ENCODE measurements at places on chromosomes 6 and 20.

GRCh38 chr6:70672549-70672948 is 4.9 kb downstream of the SMAP1 start:
- DNase-seq: no peak

DNA sequence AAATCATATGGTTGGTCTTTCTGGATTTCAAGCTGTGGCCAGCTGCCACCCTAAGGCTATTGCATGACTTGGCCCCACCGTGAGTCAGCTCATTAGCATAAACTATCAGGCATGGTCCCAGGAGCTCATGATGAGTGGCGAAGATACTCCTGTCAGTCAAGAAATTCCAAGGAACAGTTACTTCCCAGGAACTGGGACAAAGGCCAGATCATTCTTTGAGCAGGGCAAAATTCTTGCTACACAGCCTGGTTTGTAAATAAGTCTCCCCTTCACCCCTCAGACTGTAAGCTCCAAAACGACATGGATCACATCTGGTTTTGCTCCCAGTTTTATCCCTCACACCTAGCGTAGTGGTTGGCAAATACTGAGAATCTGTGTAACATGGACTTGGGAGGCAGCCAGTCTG is 33.0 kb upstream of the KIAA1586 start:
- DNase-seq: no peak

DNA sequence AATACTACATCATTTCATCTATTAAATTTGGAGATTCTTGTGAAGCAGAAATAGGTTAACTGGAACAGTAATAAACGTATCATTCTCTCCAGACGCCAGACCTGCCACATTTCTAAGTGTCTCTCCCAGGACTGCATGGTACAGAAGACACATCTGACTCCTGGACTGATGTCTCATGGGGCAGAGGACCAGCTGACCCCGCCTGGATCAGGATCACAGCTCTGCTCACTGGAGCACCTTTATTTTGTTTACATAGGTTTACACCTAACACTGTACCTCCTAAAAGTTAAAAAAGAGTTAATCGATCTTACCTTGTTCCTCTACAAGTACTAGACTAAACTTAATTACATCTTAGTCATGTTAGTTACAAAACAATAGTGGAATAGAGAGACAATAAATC is 11.2 kb downstream of the OVOL2 start:
- DNase-seq: no peak

GRCh38 chr20:36098364-36098763 is 56.2 kb upstream of the EPB41L1 start:
- DNase-seq: no peak

DNA sequence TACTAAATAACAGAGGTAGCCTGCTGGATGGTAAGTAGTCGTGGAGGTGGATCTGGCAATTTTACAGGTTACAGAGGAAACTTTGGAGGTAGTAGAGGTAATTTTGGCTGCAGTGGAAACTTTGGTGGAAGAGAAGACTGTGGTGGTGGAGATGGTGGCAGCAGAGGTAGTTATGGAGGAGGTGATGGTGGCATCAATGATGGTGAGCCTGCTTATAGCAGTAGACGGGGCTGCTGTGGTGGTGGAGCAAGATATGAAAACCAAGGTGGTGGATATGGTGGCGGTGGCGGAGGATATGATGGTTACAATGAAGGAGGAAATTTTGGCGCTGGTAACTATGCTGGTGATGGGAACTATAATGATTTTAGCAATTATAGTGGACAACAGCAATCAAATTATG is 15.3 kb downstream of the RAB5IF start:
- no peak for DNase-seq

DNA sequence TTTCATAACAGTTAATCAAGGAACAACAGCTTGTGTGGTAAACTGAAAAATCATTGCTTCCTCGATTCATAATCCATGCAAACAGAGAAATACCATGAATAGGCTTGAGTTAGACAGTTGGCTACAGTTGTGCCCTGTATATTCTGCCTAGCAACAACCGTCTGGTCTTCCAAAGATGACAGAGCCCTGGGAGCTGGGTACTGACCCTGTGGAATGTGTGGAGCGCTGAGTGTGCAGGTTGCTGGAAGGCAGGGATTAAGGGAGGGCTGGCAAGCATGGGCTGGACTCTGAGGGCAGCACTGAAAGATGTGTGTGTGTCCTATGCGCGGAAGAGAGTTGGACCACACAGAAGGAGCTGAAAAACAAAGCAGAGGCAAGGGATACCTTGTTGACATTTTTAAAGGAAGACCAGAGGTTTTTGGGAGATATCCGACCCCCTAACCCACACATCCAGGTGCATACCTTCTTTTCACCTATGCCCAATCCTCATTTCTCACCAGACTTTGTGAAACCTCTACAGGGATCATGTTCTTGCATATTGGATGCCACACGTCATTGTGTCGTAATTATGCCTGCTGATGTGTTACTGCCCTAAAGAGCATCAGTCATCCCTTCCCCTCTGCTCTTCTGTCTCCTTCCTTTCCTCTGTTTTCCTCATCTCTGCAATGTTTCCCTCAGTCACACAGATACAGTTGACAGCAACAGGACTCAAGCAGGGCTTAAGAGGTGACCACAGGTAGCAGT is 58.2 kb upstream of the VGLL2 start:
- DNase-seq: no peak

DNA sequence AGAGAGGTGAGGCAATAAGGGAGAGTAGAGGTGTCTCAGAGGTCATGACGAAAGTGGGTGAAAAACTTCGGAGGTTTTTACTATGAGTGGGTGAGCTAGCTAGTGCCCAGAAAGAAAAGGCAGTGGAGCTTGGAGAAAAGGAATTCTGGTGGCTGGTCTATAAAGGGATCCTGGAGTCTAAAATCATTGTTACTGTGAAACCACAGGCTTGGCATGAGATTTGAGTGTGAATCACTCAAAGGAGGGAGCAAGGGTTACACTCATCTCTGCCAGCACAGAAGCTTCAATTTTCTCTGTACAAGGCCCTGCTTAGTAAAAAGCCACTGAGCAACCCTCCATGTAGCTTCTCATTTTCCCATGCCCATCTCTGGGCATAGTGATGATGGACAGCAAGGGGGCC is 47.5 kb downstream of the CD83 start:
- DNase-seq: no peak

DNA sequence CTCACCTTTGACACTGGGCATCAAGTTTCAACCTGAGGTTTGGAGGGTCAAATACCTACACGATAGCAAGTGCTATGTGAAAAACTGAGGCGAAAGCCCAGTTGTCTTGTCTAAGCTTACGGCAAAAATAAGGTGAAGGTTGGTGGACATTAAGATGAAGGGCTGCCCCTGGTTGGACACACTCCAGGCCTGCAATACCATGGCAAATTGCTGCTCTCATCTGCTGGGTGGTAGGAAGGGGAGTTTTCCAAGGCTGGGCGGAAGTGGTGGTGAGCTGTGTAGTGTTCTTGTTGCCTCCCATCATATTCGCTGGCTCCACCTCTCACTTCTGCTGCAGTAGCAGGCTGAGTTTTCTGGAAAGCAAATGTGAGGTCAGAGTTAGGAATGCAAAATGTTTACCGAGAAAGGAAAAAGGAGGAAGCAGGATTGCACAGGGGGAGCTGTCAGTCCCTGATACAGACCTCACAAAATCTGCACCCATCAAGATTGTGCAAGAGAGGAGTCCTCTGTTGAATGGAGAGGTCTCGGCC is 33.7 kb downstream of the SCP2D1 start:
- DNase-seq: no peak

DNA sequence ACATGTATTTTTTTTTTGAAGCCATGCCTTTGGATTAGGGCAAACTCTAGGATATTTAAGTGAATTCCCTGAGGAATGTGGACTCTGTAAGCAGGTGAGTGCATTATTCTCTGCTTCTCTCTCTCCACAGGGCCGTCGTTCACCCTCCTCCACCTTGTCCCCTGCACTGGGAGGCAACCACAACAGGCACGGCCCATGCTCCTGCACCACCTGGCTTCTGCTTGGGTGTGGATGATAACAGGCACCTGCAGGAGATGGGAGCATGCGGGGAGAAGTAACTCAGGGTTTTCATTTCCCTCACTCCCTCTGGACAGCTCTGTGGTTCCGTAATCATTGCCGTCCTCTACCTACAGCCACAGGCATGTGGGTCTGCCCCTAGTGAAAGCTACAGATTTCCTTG is 43.4 kb downstream of the HLA-C start:
- DNase-seq: no peak

DNA sequence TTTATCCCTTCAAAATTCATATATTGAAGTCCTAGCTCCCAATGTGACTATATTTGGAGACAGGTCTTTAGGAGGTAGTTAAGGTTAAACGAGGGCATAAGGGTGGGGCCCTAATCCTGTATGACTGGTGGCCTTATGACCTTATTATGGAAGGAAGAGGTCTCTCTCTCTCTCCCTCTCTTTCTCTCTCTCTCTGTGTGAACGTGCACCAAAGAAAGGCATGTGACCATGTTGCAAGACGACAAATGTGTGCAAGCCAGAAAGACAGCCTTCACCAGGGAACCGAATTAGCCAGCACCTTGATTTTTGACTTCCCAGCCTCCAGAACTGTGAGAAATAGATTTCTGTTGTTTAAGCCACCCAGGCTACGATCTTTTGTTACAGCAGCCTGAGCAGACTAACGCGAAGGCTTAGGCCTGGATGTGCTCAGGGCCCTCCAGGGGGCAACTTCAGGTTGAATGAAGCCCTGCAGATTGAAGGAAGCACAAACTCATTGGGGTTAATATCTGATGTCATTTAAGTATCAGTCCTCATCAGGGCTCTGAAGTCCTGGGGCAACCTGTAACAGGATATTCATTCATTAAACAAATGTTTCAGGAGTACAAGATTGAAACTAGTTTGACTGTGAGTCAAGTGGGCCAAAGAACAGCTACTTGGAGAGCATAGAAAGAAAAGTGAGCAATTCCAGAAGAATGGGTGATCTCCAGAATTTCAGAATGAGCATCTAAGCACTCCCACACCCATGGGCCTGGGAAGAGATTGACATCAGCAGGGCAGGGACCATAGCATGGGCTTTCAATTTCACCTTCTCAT is 157.4 kb upstream of the TNFAIP3 start:
- peak; percentile 39 for DNase-seq

DNA sequence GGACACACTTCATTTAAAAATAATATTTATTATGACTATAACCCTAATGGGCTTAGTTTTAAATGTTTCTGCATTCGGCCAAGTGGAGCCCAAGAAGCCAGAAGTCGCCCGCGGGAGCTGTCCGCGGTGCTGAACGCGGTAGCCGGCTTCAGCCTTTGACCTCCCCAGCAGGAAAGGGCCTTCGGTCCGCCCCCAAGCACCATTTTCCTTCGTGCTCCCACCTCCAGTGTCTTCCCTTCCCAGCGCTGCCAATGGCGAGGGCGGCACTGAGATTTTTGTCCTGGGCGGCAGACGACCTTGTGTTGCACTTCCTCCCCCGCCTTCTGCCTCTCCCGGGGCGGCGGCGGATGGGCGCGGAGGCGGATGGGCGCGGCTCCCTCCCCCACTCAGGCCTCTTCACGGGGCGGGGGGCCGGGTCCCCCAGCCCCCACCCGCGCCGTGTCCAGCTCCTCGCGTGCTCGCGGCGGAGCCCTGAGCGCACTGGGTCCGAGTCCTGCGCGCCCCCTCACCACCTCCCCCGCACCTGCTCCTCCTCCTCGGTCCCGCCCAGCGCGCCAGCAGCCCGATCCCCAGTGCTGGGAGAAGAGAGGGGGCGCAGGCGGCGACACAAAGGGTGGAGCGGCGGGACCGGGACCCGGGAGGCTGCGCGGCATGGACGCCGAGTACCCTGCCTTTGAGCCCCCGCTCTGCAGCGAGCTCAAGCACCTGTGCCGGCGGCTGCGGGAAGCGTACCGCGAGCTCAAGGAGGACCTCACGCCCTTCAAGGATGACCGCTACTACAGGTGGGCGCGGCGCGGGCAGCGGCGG is 23.6 kb upstream of the TMEM181 start:
- peak; percentile 61 for DNase-seq

DNA sequence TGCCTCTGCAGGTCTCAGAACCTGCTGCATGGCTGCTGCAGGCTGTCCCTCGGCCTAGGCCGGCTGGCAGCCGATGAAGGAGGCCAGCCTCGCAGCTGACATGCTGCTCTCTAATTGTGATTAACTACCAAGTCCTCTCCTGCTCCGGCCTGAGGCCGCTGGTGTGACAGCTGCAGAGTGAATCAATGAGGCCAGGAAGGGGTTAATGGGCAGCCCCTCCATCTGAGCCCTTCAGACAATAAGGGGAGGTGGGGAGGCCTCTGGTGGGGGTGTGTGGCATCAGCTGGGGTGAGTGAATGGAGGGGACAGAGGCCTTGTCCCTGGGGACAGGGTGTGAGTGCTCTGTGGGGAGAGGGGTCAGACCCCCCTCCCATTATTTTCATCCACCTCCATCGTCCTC is 34.4 kb downstream of the SLC52A3 start:
- DNase-seq: no peak

- no peak for DNase-seq
Observed at GRCh38 chr6:148829415-148830101, 82.7 kb downstream of the UST start.

GRCh38 chr6:3119040-3119723 is 671 bp downstream of the BPHL start:
- no peak for DNase-seq

DNA sequence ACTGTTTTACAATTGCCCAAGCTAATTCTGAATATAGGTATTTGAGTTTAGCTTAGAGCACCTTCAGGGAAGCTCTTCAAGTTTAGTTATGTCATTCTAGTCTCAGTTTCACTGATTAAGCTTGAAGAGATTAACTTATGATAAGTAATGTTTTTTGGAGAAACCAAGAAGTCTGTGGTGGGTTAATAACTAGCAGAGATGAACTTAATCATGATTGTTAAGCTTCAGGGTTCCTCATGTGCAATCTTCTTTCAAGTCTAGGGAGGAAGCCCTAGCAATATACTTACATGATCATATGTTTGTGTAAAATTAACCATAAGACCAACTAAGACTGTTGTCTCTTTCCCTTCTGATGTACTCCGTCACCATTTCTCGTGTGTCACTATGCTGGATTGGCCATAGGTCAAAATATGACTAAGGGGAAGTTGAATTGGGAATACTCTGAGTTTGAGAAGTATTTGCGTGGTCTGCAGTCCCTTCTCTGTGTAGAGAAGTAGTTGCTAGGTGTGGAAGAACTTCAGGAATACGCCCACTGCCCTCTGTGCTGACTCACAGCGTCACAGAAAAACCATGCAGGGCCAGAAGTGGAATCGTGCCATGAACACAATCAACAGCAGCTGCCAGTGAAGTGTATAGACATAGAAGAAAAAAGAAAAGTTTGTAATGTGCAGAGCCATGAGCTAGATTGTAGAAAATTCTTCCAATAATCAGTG is 88.3 kb downstream of the SH3BGRL2 start:
- no peak for DNase-seq

GRCh38 chr6:42017021-42017643 is 33.2 kb upstream of the TAF8 start:
- DNase-seq: no peak

- DNase-seq: no peak
Observed at GRCh38 chr20:48668451-48668946, 159.3 kb downstream of the PREX1 start.

DNA sequence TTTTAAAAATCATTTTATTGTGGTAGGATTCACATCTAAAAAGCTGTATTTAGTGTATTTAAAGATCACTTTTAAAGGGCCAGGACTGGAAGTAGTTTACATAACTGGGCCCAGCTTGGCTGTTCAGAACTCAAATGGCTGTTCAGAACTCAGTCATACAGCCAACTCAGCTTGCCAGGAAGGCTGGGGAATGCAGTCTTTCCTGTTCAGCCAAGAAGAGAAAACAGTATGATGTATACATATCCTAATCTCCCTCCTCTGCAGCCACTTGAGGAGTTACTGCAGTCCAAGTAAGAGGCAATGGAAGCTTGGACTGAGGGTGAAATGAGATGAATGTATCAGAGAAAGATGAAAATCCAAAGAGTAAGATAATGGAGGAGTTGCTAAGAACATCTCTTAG is 24.6 kb downstream of the DSTN start:
- DNase-seq: no peak

GRCh38 chr6:153083869-153084268 is 47.2 kb downstream of the RGS17 start:
- no peak for DNase-seq
